Stimulated activated CD8-positive, alpha-beta memory T cell treated with anti-CD3 and anti-CD28 coated beads, Interleukin-2, amount 100 ng/mL, for 1 hour (primary cell): ENCODE measurements at places on chromosomes 11 and 22.

GRCh38 chr11:16217631-16218030, 138.7 kb downstream of the SOX6 start:
- no peak for DNase-seq

DNA sequence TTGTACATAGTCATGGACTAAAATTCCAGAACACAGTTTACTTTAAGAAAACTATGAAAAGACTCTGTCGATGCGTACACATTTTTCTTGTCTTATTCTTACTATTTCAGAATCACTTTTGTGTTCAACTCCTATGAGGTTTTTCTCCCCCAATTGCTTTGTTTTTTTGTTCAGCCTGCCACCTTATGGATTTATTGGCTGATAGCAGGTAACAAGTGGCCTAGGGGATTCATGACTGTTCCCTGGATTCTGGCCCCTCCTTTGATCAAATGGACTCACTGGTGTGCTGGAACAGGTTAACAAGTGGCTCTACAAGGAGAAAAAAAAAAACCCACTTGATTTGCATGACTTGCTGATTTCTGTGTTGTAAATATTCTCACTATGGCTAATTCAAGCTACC, 10.6 kb downstream of the MMP20 start:
- no peak for DNase-seq

DNA sequence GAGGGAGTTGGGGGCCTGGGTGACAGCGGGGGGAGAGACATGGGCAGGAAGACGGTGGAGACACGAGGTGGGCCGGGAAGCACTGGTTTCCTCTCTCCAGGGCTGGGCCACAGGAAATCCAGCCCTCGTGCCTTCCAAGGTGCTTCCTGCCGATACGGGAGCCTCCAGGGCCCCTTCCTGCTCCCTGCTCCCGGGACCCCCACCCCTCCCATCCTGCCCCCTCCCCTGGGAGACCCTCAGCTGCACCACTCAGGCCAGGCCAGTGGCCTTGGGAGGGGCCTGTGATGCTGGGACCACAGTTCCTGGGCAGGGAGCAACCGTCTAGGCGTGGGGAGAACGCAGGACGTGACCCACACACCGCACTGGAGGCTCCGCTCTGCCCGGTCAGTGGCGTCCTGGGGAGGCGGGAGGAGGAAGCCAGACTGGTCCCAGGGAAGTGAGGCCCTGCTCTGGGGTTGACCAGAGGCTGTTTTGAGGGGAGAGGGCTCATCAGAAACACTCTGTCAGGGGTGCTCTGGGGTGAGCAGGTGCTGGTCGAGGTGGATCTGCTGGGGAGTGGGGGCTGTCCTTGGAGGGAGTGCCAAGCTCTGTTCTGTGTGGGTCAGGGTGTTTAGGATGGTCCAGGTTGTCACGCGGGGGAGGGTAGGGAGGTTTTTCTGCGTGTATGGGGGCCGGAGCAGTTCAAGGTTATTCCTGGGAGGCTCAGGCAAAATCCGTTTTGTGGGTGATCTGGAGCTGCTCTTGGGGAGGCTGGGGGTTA, at the start of gene SHANK3:
TSS of gene SHANK3 (plus strand) at position 353 of the 760 bp plus-strand sequence.
- no peak for DNase-seq

- no peak for DNase-seq
Measured at GRCh38 chr11:134554861-134555260, 142.8 kb upstream of the B3GAT1 start.

- DNase-seq: no peak
Measured at GRCh38 chr11:66221012-66221411, 47.4 kb upstream of the RAB1B start.
